ENCODE measurements at places on chromosomes 12 and 14.

DNA sequence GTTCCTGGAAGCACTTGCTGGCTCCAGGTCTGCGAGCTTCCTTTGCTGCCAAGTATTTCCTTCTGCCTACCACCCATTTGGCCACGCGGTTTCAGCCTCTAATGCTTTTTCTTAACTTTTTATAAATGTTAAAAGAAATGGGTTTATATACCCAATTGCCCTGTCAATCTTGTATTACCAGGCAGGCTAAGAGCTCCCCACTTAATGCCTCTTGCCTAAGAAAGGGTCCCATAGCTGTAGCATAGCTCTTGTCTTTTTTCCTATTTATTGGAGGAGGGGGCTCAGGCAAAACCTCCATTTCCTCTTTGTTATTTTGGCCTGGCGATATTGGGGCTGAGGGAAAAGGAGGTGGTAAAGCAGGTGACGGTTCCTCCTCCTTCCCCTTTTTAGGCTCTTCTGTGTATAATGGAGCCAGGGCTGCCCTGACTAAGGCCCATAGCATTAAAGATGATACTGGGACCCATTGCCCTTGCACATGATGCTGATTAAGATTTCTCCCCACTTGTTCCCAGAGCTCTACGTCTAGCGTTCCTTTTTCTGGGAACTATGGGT lies 21.6 kb upstream of the BLTP3B start:
- DNase-seq, result no peak

GRCh38 chr12:54217774-54218241 lies 29.0 kb upstream of the SMUG1 start:
- no peak for DNase-seq

- DNase-seq, result no peak
Observed at GRCh38 chr12:32889011-32889760, 7.4 kb downstream of the PKP2 start.

- DNase-seq, result peak; percentile 97
Observed at GRCh38 chr12:55720071-55720564, at the start of gene RDH5. Gene RDH5, plus strand, starts transcription at chr12:55720393. Its CDS starts 792 bp downstream, at chr12:55721185.

DNA sequence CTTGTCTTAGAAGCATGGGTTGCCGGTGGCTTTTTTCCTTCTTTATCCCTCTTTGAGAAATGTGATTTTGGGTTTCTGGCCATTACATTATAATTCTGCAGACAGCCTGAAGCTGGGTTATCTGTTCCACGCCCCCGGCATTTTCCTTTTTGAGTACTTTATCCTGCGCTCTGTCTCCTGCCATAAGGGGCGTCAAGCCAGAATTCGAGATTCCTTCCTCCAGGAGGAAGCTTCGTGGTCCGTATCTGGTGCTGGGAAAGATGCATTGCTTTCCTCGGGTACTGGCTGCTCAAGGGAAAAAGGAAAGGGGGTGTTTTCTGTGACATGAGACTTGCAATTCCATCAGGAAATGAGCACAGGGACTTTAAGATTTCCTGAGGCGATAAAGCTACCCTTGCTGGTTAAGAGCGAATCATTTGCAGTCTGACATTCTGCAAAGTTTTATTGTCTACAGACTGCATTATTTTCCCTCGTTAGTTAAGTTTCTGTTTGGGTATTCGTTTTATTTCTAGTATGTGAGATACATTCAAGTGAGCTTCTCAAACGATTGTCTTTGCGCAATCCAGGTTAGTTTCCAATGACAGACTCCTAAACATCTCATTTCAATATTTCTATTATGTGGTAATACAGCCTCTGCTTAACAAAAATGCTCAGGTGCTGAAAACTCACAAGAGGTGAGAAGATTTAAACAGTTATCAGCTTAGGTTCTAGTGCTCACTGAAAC lies 694 bp downstream of the AKAP5 start:
- peak; percentile 34 for DNase-seq

DNA sequence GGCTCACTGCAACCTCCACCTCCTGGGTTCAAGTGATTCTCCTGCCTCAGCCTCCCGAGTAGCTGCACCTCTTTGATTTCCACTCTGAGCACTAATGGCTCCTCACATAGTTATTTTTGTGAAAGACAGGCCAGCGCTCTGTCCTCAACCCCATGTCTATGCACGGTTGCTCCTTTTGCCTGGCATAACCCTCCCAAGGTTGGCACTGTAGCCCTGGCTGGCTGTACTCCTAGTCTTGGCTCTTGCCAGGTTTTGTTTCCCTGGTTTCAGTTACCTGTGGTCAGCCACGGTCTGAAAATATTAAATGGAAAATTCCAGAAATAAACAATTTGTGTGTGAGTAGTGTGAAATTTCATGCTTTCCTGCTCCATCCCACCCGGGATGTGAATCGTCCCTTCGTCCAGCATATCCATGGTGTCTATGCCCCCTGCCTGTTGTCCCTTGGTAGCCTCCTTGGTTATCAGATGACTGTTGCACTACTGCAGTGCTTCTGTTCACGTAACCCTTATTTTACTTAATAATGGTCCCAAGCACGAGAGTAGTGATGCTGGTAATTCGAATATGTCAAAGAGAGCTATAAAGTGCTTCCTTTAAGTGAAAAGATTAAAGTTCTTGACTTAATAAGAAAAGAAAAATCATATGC lies 12.3 kb upstream of the DCD start:
- DNase-seq, result no peak

GRCh38 chr12:113782873-113783272 lies 183.3 kb downstream of the RBM19 start:
- DNase-seq, result no peak

- DNase-seq, result peak; percentile 66
Observed at GRCh38 chr12:27555925-27556778, 32.1 kb downstream of the PPFIBP1 start.

DNA sequence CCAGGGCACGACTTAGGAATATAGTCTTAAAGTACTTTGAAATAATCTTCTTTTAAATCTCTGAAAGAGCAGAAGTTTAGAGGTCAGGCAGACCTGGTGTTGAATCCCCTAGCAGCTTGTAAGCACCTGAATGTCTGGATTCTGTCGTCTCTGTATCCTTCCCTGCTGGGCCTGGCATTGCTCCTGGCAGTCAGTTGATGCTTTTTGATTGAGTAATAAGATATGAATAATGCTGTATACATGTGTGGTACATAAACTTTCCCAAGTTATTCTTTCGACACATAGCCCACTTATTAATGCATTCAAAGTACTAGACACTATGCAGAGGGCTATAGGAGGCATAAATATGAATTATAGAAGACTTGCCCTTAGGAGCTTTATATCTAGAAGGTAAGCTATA lies 31.4 kb downstream of the EVL start:
- peak; percentile 66 for DNase-seq

DNA sequence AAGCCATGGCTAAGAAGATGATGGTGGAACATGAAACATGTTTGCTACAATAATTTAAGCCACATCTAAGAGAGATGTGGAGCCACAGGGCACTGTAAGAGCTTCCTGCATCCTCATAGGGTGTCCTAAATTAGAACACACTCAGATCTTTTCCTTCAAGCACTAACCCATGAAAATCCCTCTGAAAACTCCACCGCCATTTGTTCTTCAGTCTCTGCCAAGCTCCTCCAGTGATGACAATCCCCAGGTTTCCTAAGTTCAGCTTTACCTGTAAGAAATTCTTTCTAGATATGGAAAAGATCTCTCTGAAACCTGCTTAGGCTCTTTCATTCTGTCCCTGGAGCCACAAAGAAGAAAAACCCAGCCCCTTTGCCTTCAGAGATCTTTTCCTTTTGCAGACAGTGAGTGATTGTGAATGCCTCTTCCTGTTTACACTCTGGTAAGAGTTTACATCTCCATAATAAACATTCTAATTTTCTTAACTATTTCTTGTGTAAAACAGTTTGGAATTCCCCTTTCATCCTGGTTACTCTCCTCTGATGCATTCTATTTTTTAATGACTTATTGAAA lies 907.2 kb downstream of the VRK1 start:
- no peak for DNase-seq

DNA sequence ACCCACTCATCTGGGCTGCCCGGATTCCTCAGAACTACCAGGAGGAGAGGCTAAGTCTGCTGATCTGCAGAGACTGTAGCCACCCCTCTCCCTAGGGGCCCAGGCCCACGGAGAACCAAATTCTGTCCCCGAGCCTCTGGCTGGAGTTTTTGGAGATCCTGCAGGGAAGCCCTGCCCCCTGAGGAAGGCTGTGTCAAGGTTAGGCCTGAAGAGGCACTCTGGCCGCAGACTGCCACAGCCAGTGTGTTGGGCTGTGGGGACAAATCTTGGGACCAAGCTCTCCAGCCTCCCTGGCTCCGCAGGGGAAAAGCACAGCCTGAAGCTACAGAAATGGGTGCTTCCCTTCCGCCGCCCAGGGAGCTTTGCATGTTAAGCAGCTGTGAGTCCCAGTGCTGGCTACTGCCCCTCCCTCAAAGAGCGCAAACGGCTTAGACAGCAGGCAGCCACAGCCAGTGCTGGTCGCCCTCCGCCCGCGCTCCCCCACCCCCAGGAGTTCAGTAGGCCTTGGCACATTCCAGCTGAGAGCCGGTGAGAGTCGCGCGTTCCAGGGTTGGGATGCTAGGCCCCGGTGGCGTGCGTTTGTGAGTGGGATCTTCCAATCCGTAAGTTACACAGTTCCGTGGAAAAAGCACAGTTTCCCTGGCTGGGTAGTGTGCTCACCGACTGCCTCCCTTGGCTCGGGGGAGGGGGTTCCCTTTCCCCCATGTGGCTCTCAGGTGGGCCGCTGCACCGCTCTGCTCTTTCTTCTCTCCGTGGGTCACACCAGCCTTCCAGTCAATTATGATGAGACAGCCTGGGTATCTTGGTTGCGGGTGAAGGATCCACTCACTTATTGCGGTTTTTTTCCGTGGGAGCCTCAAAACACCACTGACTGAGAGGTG lies 13.2 kb downstream of the CLEC4E start:
- DNase-seq, result no peak

- DNase-seq, result no peak
Observed at GRCh38 chr12:778615-779014, 26.2 kb downstream of the WNK1 start.

- no peak for DNase-seq
Observed at GRCh38 chr12:97075161-97075933, 168.3 kb downstream of the NEDD1 start.

GRCh38 chr12:32522331-32523221 lies 123.2 kb downstream of the FGD4 start:
- peak; percentile 31 for DNase-seq

GRCh38 chr12:107493135-107493494 lies 192.5 kb upstream of the PWP1 start:
- no peak for DNase-seq

GRCh38 chr12:132132609-132133430 lies 11.3 kb downstream of the DDX51 start:
- DNase-seq, result no peak

DNA sequence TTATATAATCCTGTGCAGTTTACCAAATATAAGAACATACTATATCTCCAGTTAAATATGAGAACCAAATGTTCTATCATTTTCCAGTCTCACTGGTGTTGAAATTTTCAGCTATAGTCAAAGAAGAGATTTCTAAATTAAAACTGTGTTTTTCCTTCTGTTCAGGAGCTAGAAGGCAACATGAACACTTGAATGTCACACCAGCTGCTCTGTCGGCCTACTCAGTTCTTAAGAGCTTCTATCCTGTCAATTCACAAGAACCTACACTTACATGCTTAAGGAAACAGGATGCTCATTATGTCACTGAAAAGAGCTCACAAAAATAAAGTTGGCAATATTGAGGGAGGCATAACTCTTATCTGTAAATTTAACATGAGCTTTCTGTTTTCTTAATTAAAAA lies 43.1 kb downstream of the ATP2B1 start:
- no peak for DNase-seq

- peak; percentile 14 for DNase-seq
Observed at GRCh38 chr14:50106178-50106577, 10.2 kb downstream of the VCPKMT start.

GRCh38 chr14:105047283-105048016 lies 17.8 kb downstream of the GPR132 start:
- DNase-seq, result no peak

DNA sequence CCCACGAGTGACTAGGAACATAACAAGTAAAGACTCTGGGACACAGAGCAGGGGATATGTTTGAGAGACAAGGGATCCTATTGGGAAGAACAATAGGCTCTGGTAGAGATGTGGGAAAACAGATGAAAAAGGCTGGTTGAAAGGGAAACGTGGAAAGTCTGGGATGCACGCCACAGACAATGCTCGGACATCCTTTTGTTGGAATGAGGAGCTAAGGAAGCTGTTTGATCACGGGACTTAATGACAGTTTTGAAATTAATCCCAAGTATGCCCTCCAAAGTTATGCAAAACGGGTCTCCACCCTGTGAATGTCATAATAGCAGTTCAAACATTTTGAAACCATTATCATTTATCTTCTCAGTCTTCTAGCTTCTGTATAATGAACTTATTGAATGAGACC lies 31.7 kb upstream of the ANO2 start:
- no peak for DNase-seq

- DNase-seq, result no peak
Observed at GRCh38 chr14:60509438-60510253, 700 bp downstream of the SIX6 start.

- DNase-seq, result no peak
Observed at GRCh38 chr14:37198907-37199306, 1.2 kb downstream of the MIPOL1 start.

- DNase-seq, result no peak
Observed at GRCh38 chr12:132503618-132504204, 13.8 kb downstream of the FBRSL1 start.
